ENCODE measurements at places on chromosomes 6 and 20.

GRCh38 chr20:36778831-36779655, 5.5 kb upstream of the DSN1 start:
- no peak for DNase-seq

GRCh38 chr20:16601047-16601446, 27.8 kb upstream of the KIF16B start:
- DNase-seq = no peak

DNA sequence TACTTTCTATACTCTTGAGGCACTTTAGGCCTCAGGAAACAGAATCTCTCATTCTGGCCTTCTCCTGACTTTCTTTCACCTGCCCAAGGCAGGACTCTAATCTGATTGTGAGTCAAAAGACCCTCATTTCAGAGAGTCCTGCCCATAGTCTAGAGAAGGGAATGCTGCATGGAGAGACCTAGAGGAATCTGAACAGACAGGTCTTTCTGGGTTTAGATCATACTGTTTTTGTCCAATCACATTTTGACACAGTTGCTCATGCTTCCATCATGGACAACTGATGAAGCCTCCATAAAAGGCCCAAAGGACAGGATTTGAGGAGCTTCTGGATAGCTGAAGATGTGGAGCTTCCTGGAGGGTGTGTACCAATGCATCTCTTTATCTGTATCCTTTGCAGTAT, 48.1 kb upstream of the BTBD3 start:
- no peak for DNase-seq

DNA sequence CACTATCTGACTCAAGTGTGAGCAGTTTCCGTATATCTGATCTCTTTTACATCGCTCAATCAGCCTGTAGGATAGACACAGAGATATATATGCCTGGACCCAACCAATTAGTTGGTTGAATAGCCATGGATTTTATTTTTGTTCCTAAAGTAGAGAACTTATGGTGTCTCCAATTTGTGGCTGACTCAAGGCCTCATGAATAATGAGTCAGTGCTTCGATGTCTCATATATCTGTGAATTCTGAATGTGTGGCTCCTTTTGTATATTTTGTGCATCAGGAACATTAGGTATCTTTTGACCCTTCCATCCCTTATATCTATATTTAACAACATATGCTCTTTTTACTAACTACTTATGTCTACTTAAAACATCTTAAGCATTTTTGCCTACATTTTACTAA, 64.5 kb downstream of the OR2B2 start:
- DNase-seq = no peak

- DNase-seq = no peak
Observed at GRCh38 chr6:54579011-54579410, 267.6 kb upstream of the FAM83B start.

GRCh38 chr20:46118481-46119020, 437 bp downstream of the CD40 start:
- DNase-seq = no peak

DNA sequence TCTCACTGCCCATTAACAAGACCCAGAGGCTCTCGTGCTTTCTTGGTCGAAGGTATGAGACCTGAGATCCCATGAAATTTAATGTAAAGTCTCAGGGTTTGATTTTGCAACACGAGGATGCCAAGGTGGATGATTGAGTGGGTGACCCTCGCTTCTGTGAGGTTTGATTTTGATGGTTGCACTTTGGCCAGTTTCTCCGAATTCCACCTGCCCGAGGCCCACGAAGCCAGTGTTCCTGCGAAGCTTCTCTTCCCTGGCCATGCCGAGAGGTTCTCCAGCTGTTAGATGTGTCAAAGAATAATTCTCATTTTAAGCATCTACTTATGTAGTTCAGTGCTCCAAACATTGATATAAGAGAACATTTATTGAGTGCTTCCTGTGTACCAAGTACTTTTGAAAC, at the start of gene KIF25:
KIF25 (plus strand) TSS at position 30 of the 400 bp plus-strand sequence. CDS start 31,915 bp downstream, outside the sequence.
- no peak for DNase-seq

DNA sequence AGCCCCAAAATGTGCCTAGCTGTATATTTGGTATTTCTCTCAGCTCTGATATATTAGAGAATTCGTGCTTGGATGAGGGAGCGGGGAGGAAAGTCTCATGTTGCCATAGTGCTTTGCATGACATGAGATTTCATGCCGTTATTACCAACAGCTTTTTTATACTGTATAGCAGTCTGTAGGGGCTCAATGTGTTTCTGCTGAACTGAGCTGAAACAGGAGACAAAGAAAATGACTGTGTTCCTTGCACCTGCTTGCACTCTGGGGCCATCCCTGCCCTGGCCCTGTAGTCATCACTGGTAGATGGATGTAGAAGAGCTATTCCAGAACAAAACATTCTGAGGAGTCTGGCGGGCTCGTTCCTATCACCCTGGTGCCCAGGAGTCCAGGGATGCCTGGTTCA, 128.0 kb upstream of the SASH1 start:
- DNase-seq = no peak

DNA sequence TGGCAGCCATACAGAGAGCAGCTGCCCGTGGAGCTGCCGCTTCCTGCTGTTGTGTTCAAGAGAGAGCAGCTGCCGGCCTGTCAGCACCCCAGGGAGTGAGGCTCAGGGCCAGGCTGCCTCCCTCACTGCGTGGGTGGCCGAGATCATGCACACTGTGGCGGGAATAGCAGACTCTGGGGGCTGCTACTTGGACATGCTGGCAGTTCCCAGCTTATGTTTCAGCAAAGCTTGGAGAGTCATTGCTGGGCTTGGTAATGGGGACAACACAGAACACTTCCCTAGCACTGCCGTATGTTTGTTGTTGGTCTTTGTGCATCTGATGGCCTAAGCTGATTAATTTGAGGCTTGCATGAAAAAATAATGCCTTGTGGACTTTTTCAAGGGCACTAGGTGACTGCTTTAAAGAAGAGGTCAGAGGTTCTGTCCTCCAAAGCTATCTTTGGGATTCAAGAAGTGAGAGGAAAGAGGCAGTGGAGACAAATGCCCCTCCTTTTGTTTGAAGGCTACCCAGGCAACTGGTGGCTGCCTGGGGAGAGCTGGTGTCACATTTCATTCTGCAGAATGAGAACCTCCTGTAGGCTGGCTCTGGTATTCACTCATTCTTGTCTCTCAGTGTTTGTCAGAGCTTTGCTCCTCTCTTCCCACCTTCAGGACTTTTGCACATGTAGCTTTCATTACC, 18.8 kb downstream of the MRAP2 start:
- no peak for DNase-seq

GRCh38 chr6:162123797-162124196, 603.8 kb downstream of the PRKN start:
- DNase-seq = no peak

GRCh38 chr6:73704260-73704659, 8.3 kb downstream of the CD109 start:
- DNase-seq = no peak
